ENCODE measurements at places on chromosomes 12 and 14. TPM values are rescaled to one million over a fixed set of nuclear protein-coding genes. Genes with fewer than 3 reads are reported as not detected.

- DNase-seq: no peak
These were observed 79.0 kb downstream of the TMEM30B start for GRCh38 chr14:61202124-61202523.

The KRT2 gene
- total RNA-seq: not detected

DNA sequence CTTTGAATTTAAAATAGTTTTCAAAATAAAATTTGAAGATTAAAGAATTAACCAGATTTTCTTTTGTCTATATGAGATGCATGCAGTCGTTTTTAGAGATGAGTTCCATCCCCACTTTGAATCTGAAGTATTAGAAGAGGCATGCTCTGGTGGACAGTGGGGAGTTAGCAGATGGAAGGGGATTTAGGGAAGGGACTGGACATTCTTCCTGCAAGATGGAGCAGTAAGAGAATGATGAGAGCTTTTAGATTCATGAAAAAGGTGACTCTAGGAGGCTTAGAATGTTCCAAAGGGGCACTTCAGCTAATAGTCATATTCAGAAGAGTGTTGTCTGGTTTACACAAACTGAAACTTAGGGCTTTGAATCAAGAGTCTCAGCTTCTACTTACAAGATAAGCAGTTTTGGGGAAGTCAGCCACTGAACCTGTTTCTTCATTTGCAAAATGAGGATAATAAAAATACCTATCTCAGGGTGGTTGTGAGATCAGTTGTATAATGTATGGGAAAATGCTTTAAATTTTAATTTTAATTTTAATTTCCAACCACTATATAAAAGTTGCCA is 3.7 kb downstream of the ZBTB1 start:
- DNase-seq: no peak

The P2RX2 gene
- total RNA-seq: not detected

DNA sequence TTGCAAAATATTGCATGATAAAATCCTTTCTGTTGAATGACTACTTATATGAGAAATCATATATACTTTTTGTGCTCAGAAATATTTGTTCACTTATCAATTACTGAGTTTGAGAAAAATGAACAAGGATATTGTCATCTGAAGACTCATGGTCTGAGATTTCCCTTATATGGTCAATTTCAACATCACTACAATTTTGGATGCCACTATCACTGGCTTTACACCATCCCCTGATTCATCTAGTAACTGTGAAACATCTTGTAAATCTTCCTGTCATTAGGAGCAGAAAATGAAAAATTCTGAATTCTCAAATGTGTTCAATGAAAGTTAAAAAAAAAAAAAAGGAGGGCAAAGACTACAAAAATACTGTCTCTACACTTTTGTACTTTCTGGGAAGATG is 21.8 kb upstream of the GXYLT1 start:
- no peak for DNase-seq

- no peak for DNase-seq
These were observed 23.3 kb downstream of the SNRPF start for GRCh38 chr12:95882080-95882479.

- no peak for DNase-seq
These were observed 23.2 kb upstream of the BICD1 start for GRCh38 chr12:32083489-32083888.

DNA sequence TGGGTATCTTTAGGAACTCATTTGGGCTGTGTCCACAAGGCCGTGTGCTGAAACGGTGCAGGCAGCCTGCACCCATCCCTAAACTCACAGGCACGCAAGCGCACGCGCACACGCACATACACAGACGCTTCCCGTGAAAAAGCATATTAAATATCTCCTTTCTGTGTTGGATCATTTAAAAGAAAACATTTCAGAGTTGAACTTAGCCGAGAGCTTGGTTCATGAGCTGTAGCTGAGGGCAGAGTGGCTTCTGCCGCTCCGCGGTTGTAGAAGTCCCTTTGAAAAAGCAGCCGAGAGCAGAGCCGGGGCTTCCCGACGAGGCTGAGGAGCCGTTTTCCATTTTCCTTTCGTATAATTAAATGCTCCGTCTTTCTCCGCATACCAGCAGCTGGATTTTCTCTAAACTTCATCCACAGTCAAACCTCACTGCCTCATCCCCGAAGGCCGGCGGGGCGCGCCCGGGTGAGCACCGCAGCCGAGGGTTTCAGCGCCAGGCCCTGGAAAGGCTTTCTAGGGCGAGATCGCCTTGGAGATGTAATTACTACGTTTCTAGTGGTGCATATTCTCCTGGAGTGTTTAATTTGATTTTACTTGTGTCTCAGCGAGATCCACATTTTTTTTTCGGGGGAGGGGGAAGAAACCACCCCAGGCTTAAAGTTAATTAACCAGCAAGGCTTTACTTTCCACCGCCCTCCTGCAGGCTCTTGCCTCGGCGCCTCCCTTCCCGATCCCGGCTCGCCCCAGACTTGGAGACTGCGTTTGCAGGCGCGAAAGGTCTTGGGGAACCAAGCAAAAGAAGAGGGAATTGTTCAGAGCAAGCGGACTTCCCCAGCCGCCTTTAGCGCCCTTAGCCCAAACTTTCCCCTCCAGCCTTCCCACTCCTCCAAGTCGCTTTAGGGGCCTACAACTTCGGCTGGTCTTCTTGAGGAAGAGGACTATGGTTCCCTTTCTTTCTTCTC is 3.0 kb upstream of the HOXC13 start:
- DNase-seq: no peak

GRCh38 chr14:64502887-64503433 is 678 bp downstream of the ZBTB25 start:
- peak; percentile 56 for DNase-seq

The CABP1 gene
- not detected for total RNA-seq

- DNase-seq: no peak
These were observed 9.1 kb downstream of the BAZ1A start for GRCh38 chr14:34865889-34866574.

The CMKLR1 gene
- total RNA-seq: not detected

GRCh38 chr14:44463356-44464004 is 43.6 kb downstream of the FSCB start:
- peak; percentile 9 for DNase-seq

The RND1 gene
- 0.11 TPM for total RNA-seq

DNA sequence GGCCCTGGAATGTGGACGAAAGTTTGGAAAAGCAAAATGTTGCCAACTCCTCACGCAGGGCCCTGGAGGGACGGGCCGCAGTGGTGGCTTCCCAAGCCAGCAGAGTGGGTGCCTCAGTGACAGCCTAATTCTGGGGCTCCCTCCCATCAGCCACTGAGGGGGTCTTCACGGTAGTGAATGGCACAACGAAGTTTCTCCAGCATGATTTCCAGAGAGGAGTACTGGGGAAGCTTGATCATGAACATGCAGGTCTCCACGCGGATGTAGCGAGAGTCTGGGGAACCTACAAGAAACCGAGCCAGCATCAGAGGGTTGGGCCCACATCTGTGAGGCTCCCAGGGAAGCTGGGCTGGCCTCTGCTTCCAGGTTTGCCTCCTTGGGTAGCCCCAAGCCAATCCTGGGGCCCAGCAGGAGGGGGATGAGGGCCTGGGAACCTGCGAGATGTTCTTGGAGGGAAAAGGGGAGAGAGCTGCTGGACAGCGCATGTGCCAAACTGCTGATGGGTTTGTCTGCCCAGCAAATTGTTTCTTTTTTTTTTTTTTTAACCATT is 37.0 kb downstream of the TRAFD1 start:
- no peak for DNase-seq
